Activated naive CD4-positive, alpha-beta T cell treated with anti-CD3 and anti-CD28 coated beads for 36 hours (primary cell): ENCODE measurements at places on chromosomes 12 and 14. TPM values are rescaled to one million over a fixed set of nuclear protein-coding genes. Genes with fewer than 3 reads are reported as not detected.

The GPR84 gene
- total RNA-seq: 1.2 TPM

The ATXN2 gene
- 31.5 TPM for total RNA-seq

The TSPAN8 gene
- not detected for total RNA-seq

The TMEM52B gene
- total RNA-seq: not detected

The DPF3 gene
- 0.29 TPM for total RNA-seq

The SALL2 gene
- 4.1 TPM for total RNA-seq

The FOXM1 gene
- 74.6 TPM for total RNA-seq

The DLK1 gene
- not detected for total RNA-seq

The BCL7A gene
- total RNA-seq: 6.2 TPM

The SLC25A47 gene
- total RNA-seq: not detected

The ACVRL1 gene
- not detected for total RNA-seq

The FGF6 gene
- not detected for total RNA-seq

The DNAH10 gene
- total RNA-seq: 0.05 TPM

The HOXC12 gene
- not detected for total RNA-seq

The DEGS2 gene
- total RNA-seq: 0.52 TPM

The ENDOU gene
- not detected for total RNA-seq

The CLECL1 gene
- total RNA-seq: 1.7 TPM

The TMEM229B gene
- 0.49 TPM for total RNA-seq

The DIO3 gene
- total RNA-seq: not detected

The SLC5A8 gene
- total RNA-seq: not detected

The TAS2R20 gene
- 0.60 TPM for total RNA-seq

The SYNDIG1L gene
- total RNA-seq: not detected

The RFLNA gene
- not detected for total RNA-seq

The BCL11B gene
- total RNA-seq: 71.7 TPM

The RNU4-1 gene
- 685 TPM for total RNA-seq

The TRIM9 gene
- total RNA-seq: 1.1 TPM

The PGF gene
- not detected for total RNA-seq

The NEUROD4 gene
- not detected for total RNA-seq

The B3GNT4 gene
- total RNA-seq: 0.67 TPM

The FIGNL2 gene
- total RNA-seq: 0.36 TPM

The SLC6A12 gene
- 0.21 TPM for total RNA-seq

The KNTC1 gene
- total RNA-seq: 142 TPM

The CEBPE gene
- total RNA-seq: 0.43 TPM

The B4GALNT3 gene
- total RNA-seq: 1.1 TPM

The SPRYD3 gene
- total RNA-seq: 20.1 TPM

The PAPLN gene
- total RNA-seq: 1.0 TPM

The HAL gene
- 0.31 TPM for total RNA-seq

The BDKRB2 gene
- total RNA-seq: 0.10 TPM

The ADGRD1 gene
- not detected for total RNA-seq

The DHRS4 gene
- total RNA-seq: 22.8 TPM

The AVPR1A gene
- not detected for total RNA-seq

The ARHGAP9 gene
- total RNA-seq: 97.9 TPM

The TSPAN31 gene
- total RNA-seq: 7.7 TPM

The CMAS gene
- 47.3 TPM for total RNA-seq

The TRAFD1 gene
- total RNA-seq: 49.6 TPM

The CLMN gene
- 1.9 TPM for total RNA-seq

The LBHD2 gene
- total RNA-seq: not detected

The ANKRD33 gene
- not detected for total RNA-seq

The HEBP1 gene
- 32.3 TPM for total RNA-seq
